KG1 (cell line): ENCODE measurements at places on chromosomes 12 and 14.

DNA sequence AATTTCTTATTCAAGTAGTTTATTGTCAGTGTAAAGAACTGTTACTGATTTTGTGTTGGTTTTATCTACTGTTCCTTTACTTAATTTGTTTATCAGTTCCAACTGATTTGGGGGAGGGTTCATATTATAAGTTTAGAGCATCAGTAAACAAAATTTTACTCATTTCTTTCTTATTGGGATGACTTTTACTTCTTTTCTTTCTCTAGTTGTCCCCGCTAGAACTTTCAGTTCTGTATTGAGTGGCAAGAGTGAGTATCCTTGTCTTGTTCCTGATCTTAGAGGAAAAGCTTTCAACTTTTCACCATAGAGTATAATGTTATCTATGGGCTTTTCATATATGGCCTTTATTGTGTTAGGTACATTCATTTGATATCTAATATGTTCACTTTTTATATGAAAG is 584.1 kb downstream of the LRFN5 start:
- no peak for DNase-seq

- DNase-seq = peak; percentile 18
These were observed 144.7 kb downstream of the ALX1 start for GRCh38 chr12:85424581-85425348.

- no peak for DNase-seq
These were observed 26.3 kb downstream of the CMA1 start for GRCh38 chr14:24481622-24482324.

DNA sequence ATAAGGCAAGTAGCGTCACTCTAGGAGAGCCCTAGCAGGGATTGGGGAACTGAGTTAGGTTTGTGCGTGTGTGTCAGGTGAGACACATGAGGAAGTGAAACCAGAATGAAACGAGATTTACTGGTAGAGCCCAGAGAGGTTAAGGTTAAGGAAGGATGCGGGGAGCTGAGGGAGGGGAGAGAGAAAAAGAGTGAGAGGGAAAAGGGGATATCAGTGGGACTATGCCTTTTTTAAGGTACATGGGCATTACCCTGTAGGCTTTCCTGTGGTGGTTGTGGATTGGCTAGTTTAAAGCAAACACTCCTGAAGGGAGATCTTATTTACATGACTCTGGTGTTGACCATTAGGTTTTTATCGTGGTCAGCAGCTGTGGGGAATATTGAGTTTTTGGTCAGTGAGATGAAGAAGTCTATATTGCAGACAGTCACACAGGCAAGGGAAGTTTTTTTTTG is 13.9 kb downstream of the ZDHHC17 start:
- DNase-seq = no peak

DNA sequence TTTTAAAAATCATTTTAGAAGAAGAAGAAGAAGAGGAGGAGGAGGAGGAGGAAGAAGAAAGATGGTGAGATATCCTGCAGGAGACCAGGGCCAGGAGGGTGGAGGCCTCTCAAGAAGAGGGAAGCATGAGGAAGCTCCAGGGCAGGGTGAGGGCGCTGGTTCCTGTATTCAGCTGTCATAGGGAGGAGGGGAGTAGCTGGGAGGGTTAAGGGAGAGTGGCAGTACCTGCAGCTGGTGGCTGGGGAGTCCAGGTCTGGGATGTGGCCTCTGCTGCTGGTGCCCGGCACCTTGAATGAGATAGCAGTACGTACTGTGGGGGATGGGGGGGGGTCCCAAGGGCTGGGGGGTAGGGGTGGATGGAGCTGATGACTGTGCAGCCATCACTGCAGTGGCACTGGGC is 9.8 kb downstream of the RBP5 start:
- DNase-seq = no peak

DNA sequence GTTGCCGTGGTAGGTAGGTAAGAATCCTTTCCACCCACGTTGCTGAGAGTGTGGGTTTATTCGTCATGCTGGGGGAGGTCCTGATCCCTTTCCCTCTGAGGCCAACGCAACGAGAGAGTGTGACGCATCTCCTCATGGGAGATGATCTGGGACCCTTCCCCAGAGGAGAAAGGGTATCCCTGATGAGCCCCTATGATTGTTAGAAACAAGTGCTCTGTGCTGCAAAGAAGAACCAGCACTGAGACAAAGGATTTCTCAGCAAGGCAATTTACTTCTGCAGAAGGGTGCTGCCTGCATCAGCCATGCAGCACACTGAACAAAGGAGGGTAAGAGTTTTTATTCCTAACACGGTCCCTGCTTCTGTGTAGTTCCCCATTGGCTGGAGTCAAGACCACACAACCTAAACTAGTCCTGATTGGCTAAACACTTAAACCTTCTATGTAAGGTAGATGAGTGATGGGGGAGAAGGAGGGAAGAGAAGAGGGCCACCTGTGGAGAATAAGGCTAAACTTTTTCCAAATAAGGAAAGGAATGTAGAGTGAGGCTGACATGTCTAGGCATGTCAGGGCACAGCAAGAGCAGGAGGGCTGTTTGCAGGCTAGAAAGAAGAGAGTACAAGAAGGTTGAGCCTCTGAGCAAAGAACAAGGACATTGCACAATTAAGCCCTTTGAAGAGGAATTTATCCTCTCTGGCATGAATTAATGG is 21.3 kb downstream of the CLEC2A start:
- no peak for DNase-seq

DNA sequence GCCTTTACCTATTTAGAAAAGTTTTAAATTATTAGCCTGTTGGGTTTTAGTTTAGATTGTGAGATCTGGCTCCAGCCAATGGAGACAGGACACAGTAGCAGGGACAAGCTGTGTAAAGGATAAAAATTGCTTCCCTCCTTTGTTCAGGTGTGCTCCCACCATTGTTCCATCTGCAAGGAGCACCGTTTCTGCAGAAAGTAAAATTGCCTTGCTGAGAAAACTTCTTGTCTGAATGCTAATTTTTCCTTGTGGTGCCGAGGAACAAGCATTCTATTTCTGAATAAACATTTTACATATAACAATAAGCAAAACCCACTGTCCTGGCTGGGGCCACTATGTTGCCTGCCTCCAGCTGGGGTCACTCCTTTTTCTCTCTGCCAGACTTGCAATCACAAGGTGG is 72.7 kb upstream of the ZFP36L1 start:
- DNase-seq = no peak
